Stimulated activated CD8-positive, alpha-beta memory T cell treated with anti-CD3 and anti-CD28 coated beads, Interleukin-15, amount 100 ng/mL, for 48 hours (primary cell): ENCODE measurements at places on chromosomes 11 and 22.

DNA sequence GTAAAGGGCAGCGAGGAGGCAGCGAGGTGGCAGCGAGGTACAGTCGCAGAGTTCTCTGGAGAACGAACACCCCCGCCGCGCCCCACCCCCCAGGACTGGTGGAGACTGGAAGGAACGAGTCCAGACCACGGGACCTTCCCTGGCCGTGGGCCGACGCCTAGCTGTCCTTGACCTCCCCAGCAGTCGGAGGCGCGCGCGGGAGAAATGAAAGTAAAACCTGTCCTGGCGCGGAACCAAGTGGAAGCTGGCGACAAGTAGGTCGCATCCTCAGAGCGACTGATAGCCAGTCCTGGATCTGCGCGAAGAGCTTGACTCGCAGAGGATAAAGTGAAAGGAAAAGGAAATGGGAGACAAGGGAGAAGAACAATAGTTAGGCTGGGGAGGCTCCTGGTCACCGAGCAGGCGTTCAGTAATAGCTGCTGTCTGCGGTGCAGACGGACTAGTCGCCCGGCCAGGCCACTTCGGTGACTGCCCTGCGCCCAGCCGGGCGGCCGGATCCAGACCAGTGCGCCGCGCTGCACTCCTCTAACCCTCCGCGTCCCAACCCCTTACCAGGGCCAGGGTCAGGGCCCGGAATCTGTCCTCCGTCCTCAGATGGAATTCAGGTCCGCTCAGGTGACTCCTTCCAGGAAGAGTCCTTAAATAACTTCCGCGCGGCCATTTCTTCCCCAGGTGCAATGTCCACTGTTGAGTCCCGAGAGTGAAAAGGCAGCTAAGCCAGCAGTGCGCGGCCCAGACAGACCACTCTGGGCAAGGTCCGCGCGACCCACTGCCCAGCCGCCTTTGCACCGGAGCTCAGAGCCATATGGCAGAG is 1.9 kb upstream of the ADM start:
- DNase-seq: no peak

DNA sequence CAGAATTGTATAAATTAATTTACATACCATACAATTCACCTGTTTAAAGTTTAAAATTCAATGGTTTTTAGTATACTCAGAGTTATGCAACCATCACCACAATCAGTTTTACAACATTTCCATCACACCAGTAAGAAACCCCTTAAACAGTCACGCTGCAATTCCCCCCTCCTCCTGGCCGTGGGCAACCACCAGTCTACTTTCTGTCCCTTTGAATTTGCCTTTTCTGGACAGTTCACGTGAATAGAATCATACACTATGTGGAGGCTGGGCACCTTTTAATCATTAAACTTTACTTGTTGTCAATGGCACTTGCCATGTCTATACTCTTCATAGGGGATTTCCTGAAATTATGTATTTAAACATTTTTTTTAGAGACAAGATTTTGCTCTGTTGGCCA is 20.1 kb upstream of the SWAP70 start:
- DNase-seq: no peak

GRCh38 chr11:64767344-64768299 is 7.8 kb upstream of the PYGM start:
- peak; percentile 60 for DNase-seq

DNA sequence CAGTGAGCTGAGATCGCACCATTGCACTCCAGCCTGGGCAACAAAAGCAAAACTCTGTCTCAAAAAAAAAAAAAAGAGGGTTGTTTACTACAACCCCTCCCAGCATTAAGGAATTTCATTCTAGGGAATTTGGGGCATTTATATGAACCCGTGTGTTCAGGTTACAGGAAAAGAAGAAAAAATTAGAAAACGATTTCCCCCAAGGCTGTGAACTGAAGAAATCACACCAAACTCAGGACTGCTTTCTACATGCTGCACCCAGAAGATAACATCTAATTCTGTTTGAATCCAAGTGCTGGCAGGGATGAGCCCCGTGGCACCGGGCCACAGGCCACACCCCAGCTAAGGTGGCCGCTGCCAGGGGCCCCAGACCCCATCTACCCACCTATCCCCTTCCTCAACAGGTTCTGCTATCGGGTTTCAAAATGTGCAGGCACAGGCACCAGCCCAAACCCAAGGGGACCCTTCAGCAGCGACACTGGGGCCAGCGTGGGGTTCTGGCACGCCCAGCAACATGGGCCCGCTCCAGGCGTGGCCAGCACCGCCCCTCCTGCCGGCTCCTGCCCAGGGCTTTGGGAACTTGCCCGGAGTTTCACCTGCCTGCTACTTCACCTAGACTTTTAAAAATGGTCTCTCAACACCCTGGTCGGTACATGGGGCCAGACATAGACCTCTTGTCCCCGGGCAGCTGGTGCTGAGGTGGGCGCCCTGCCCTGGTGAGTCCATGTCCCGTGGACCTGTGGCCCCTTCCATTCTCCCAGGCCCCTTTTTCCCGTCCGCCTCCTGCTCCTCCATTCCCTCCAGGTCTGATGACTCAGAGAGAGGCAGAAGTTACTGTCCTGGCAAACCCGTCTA is 11.8 kb downstream of the CELSR1 start:
- no peak for DNase-seq

GRCh38 chr22:48053486-48053885 is 1291.0 kb downstream of the TBC1D22A start:
- no peak for DNase-seq

DNA sequence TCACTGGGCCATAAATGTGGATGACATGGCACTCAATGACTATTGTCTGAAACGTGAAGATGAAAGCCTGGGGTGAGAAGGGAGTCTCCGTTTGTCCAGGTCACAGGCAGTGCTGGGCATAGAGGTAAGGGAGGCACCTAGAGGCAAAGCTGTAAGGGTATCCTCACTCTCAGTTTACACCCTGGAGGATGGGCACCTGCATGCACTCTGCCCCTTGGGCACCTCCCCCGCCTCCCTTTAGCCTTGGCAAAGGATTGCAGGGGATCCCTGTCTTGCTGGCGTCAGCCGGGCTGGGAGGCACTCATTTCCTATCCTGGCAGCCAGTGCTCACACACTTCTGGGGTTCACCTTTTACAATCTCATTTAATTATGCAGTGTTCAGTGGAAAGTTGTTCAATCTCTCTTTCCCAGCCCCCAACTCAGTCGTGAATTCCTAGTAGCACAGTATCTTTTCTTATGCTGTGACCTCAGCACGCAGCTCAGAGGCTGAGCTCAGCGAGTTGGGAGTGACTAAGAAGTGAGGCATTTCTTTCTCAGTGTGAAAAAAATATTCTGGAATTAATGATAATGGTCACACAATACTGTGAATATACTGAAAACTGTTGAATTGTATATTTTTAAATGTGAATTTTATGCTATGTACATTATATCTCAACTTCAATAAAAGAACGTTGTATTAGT is 866.6 kb downstream of the BRD1 start:
- no peak for DNase-seq

DNA sequence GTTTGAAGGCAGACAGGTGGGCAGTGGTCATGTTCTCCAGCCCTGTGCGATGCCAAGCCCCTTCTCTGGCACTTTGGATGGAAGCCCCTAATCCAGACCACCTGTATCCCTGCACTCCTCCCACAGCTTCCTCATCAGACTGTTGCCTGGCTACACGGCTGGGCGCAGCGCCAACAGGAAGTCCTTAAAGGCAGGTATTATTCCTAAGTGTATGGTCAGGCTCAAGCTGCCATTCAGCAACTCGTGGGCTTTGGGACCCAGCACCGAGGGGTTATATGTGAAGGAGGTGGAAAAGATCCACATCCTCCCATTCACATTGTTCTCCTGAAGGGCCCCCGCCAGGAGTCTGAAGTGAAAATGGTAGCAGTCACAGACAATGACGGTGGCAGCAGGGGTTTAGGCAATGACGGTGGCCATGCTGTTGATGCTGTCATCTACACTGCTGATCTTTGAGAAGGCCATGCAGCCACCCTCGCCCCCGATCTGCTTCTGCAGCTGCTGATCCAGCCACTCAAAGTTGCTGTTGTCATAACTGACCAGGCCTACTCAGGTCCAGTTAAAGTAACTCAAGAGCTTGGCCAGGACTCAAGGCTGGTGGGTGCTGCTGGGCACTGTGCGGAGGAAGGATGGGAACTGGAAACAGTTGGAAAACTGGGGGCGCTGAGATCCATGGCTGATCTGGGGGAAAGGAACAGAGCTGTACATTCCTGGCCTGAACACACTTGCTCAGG is 27.7 kb downstream of the OR6Q1 start:
- DNase-seq: no peak
